Right atrium auricular region (tissue), 2 donors: ENCODE measurements at places on chromosomes 16 and 17.

DNA sequence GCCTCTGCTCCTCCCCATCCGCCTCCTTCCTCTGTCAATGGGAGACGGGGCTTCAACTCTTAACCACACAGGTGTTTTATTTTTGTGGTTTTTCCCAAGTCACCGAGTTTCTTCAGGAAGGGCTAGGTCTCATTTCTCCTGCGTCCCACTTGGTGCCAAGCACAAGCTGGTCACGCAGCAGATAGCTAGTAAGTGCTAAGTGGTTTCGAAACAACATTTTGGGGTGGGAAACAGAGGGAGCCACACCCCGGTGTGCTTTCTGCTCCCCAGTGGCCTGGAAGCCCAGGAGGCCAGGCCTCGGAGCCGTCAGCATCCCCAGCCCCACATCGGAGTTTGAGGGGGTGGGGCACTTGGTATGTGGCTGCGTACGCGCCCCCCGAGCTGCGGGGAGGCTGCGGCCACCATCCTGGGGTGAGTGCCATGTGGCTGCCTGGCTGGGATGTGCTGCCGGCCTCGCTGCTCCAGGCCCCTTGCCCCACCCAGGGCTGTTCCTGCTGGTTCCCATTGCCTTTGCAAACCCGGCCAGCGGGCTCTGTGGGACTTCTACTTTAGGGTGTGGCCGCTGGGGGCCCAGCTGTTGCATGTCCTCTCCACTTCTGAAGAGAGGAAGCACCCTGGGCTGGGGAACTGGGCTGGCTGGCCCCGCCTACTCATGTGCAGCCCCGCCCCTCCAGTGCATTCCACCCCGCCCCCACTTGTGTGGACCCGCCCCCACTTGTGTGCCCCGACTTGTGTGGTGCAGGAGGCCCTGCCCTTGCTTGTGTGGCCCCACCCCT is 55.6 kb downstream of the BAIAP2 start:
- peak; percentile 68 for DNase-seq

- DNase-seq = no peak
These were observed 126.1 kb upstream of the RCVRN start for GRCh38 chr17:10031127-10031526.

DNA sequence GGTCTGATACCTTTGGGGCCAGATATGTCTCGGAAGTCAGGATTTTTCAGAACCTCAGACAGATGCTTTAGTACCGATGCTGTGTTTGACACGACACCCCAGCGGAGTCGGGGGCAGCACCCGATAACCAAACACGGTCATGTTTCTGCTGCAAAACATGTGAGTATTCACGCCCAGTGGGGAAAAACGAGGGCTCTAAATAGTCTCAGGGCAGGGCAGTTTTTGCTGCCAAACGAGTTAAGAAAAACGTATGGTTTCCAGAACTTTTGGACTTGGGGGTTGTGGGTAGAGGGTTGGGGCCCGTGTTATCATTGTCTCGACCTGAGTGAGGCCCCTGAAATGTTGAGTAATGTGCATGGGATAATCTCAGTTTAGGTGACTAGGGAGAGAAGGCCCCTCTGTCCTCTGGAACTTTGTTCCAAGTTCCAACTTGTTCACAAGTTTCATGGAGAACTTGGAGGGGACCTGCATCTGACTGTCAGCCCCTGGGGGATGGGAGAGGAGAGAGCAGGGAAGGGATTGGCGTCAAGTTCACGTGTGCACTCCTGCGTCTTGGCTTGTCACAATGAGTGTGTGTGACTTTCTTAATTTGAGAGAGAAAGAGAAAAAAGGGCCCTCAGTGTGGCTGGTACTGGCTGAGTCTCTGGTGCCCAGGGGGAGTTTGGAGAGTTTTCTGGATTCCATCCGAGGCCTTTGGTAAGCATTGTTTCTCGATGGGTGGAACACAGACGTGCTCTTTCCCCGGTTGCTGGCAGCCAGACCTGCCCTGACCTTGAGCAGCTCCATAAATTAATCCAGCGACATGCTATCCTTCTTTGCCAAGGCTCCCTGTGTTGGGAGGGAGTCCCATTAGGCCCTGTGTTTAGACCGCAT is 83.9 kb upstream of the CIBAR2 start:
- no peak for DNase-seq

DNA sequence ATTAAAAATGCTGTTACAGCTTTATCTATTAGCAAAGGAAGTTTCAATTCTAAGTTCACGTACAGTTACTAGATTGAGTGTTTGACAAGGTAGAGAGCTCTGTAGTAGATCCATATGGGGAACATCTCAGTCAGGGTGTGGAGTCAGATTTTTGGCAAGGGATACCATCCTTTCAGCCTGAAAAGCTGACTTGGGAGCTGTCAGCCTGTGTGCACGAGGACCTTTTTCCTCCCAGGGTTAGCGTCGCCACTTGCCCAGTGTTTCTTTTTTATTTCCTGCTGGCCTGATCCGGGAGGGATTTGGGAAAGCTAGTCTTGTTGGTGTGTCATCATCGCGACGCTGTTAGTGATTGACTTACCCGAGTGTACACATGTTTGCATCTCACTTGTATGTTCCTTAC is 29.5 kb downstream of the WWOX start:
- DNase-seq = no peak

GRCh38 chr17:72139212-72139611 is 18.4 kb downstream of the SOX9 start:
- no peak for DNase-seq

- no peak for DNase-seq
These were observed 211.0 kb upstream of the TOX3 start for GRCh38 chr16:52757746-52758472.

DNA sequence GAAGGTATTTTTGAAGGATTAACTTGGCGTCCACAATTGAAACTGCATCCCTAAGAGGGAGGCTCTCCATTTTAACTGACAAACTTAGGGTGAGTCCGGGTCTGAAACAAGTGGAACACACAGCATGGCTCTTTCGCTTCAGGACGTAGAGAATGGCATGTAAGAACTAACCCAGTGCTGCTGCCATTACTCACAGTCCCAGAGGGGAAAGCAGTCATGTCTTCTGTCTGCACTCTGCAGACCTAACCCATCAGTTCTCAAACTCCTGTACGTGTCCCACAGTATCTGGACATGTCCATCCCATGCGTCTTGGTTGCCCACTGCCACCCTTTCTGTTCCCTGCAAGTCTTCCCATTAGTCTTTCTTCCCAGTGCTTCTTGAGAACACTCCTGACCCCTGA is 563 bp downstream of the ST6GALNAC1 start:
- DNase-seq = no peak

GRCh38 chr16:30715750-30716445 is 16.9 kb downstream of the SRCAP start:
- no peak for DNase-seq

DNA sequence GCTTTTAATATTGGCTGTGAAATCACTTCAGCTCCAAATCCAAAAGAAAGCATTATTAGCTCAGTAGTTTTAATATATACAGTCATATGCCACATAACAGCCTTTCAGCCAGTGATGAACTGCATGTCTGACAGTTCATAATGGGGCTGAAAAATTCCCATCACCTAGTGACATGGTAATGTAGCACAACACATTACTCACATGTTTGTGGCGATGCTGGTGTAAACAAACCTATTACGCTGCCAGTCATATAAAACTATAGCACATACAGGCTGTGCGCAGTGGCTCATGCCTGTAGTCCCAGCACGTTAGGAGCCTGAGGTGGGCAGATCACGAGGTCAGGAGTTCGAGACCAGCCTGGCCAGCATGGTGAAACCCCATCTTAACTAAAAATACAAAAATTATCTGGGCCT is 92.2 kb downstream of the TUBD1 start:
- no peak for DNase-seq

- no peak for DNase-seq
These were observed 6.7 kb upstream of the NUDT16L1 start for GRCh38 chr16:4686497-4687210.

GRCh38 chr17:19868079-19868395 is 301 bp upstream of the ULK2 start:
- no peak for DNase-seq

GRCh38 chr17:37607637-37608331 is 1.4 kb downstream of the SYNRG start:
- DNase-seq = no peak

- no peak for DNase-seq
These were observed 92.5 kb upstream of the HAS3 start for GRCh38 chr16:69012906-69013305.

- peak; percentile 44 for DNase-seq
These were observed 54.3 kb downstream of the WNT3 start for GRCh38 chr17:46764000-46764708.

- DNase-seq = no peak
These were observed 820 bp downstream of the TLCD1 start for GRCh38 chr17:28725166-28725659.

DNA sequence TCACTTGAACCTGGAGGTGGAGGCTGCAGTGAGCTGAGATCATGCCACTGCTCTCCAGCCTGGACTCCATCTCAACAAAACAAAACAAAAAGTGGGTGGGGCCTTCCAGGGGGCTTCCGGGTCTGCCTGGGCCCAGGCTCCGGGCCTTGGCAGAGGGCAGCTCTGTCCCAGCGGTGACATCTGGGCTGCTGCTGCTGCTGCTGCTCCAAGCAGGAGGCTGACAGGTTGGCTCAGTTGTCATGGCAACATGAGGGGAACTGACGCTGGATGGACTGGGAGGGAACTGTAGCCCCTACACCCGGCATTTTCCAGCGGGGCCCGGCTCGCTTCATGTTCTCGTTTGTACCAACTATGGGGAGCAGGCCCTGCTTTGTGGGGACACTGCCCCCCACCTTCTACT is 4.0 kb downstream of the BAIAP3 start:
- no peak for DNase-seq

GRCh38 chr17:50649042-50649908 is 14.6 kb downstream of the ABCC3 start:
- no peak for DNase-seq

DNA sequence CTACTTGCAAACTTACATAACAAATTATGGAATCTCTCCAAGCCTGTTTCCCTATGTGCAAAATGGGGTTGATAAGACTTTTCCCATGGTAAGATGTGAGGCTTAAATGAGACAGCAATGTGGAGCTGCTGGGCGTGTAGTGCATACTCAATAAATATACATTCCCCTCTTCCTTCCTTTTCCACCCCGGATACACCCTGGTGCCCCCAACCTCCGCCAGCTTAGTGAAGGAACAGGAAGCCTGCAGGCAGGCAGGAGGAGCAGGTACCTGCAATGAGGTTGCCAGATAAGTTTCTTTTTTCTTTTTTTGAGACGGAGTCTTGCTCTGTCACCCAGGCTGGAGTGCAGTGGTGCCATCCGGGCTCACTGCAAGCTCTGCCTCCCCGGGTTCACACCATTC is 14.9 kb downstream of the C17orf50 start:
- DNase-seq = no peak

DNA sequence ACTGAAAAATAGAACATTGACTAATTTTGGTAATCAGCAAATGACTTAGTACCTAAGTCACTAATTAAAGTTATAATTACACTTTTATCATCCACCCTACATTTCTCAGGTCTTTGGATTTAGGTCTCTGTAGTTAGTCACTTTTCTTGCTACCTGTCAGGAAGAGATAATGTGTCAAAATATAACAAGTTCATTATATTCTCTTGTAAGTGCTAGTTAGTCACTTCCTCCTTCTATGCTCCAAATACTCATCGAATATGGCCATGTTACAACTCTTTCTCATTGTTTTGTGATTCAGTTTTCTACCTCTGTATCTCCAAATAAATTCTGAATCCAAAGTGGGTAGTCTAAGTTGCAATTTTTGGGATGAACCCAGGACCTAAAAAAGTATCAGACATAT is 163.5 kb upstream of the KIF2B start:
- no peak for DNase-seq

DNA sequence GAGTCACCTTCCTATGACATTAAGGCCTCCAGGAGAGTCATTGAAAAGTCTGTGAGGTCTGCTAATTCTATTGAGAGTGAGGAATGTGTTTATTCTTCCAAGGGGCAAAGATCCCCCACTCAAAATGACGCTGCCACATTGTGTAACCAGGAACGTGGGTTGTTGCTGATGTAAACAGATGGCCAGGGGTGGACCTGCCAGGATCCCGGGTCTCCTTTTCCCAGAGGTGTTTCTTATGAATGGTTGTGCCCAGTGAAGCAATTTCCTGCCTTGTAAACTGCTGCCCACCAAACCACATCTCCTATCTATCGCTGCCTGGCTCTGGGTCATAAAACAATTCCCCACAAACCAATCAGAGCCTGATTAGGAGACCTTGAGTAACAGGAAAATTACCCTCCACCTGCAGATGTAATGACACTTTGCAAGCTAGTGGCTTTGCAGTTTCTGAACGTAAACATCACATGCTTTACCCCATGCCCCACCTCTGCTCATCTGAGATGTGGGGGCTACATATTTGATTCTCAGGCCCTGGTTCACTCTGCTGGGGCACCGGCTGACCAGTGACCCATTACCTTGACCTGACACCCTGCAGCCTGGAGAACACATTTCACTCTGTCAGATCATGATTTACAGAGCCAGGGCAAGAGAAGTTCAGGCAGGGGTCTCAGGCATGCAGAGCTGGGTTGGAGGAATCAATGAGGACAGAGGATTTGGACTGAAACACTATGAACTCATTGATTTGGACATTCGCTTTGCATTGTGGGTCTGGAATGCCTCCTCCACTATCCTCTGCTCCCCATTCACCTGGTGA is 33.1 kb upstream of the DDX52 start:
- no peak for DNase-seq
